T-helper 9 cell (primary cell): ENCODE measurements at places on chromosomes 7 and 10.

DNA sequence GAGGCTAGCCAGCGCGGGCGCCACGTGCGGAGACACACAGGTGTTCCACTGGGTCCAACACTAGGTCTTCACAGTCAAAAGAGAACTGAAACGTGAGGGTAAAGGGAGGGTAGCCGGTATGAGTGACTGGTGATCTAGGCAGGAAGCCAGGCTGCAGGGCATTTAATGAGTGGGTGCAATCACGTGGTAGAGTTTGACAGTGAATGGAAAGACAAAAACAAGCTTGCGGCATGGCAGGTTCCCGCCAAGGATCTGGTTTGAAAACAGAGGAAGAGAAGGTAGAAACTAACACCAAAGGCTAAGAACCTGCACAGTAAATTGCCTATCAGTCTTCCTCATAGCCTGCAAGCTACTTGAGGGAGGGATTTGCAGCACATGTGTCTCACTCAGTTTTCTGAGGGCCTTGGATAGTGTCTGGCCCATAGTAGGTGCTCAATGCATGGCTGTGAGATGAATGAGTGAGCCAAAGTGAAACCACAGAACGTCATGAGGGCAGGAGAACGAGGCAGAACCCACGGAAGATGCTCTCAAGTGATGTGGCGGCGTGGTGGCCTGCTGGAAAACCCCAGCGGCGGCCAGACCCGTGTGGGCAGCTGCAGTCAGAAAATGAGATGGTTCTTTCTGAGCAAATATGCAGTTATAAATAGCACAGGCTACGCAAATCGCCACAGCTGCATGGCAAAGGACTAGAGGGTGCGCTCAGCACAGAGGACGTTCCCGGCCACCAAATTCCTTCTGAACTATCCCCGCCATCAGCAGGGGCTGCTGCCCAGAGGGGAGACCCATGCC, 183.6 kb upstream of the NFE2L3 start:
- no peak for DNase-seq

GRCh38 chr10:58063861-58064480, 203.7 kb downstream of the IPMK start:
- no peak for DNase-seq

- DNase-seq, result no peak
Measured at GRCh38 chr7:55526770-55527169, 45.5 kb downstream of the VOPP1 start.

GRCh38 chr7:93146036-93146435, 2.1 kb downstream of the SAMD9L start:
- no peak for DNase-seq

DNA sequence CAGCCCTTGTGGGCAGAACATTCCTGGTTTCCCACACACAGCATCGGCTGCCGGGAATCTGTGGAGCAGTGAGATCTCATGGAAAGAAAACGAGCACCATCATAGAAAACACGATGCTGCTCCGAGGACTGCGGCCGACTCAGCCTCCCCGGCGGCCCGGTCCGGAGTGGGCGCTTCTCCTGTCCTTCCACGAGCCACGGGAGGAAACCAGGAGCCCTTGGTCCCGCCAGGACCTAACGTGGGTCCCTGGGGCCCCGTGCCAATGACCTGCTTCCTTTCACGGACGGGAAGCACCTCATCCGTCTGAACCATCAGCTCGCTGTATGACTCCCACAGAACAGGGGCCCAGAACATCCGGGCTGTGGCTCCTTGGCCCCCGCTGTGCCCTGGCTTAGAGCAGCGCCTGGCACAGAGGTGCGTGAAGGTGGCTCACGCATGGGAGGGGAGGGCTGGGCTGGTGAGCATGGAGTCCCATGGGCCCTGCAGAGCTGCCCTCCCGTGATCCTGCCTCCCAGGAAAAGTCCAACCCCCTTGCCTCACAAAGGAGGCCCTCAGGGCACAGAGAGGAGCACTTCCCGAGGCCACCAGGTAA, 280.5 kb downstream of the MAD1L1 start:
- no peak for DNase-seq

- DNase-seq, result no peak
Measured at GRCh38 chr7:6392712-6393666, 54.8 kb downstream of the DAGLB start.

- DNase-seq, result no peak
Measured at GRCh38 chr10:131848741-131849590, 51.8 kb upstream of the PPP2R2D start.

DNA sequence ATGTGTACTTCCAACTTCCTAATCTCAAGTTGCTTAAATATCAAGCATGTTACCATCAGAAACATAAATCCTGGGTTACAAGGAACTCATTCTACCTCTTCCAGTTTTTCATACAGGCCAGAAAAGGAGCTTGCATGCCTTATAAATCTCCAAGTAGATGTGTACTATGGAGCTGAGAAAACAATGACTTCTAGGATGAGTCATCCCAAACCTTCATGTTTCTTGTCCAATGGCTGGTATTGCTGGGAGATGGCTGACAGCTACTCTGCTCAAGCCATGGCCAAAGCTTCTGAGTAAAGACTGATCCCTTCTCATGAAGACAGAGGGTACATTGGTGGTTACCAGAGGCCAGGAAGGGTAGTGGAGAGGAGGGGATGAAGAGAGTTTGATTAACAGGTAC, 8.6 kb downstream of the RAPGEF5 start:
- DNase-seq, result no peak

DNA sequence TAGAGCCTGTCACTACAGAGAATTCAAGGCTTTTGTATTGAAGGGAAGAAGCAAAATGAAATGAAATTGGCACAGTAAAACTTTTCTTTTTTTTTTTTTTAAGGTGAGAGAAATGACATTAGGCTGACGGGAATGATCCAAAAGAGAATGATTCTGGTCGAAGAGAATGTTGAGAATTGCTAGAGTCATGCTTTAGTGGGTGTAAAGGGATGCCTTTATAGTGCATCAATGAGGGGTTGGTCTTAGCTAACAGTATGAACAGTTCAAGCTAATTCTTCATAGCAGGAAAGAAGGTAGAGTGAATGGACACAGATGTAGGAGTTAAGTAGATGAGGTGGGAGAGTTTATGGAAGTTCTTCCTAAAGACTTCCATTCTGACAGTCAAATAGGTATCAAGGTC, 32.3 kb upstream of the LSM8 start:
- DNase-seq, result no peak

DNA sequence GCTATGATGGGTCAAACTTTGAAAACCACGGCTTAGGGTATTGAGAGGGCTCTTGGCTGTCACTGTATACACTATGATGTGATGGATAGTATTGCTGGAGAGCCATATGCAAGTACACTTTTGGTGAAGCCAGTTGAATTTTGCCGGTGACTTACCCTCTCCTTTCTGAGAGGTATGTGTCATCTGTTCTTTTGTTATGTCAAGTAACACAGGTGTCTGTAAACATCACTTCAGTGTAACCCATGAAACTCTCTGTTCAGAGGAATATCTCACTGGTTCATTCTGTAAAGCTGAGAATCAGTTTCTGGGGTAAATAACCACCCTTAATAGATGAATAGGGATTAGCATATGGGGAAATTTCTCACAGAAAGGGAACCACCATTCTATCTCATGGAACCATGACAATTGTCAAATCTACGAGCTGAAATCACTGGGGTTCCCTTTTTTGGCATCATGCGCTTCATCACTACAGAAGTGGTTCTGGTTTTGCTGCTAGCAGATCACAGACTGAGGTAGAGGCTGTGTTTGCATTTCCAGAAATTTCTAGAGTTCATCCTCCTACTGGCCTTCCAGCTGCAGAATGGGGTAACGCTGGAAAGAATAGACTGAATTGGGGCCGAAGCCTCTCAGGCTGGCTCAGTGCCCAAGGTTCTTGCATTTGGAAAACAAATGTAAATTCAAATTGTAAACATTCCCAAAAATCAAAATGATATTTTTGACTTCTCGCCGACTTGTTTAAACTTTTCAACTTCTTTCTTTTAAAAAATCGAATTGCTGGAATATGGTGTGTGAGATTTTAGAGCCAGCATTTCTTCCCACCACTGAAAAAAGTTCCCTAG, 83.3 kb upstream of the CREB5 start:
- DNase-seq, result no peak

GRCh38 chr10:43393606-43394360, 15.2 kb downstream of the HNRNPF start:
- no peak for DNase-seq

GRCh38 chr7:117808910-117809705, 64.1 kb downstream of the CTTNBP2 start:
- DNase-seq, result no peak

- DNase-seq, result no peak
Measured at GRCh38 chr10:69838853-69839252, 37.1 kb downstream of the COL13A1 start.

DNA sequence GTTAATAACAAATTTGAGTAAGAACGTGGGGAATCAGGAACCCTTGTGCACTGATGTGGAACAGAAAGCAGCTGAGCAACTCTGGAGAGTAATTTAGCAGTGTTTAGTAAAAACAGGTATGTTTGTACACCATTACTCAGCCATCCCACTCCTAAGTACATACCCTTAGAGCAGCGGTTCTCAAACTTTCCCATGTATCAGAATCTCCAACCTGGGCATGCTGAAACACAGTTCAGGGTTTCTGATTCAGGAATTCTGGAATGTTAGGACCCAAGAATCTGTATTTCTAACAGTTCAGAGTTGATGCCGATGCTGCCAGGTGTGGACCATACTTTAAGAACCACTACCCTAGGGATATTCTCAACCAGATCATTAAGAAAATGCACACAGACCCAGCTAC, 5.1 kb downstream of the SGMS1 start:
- DNase-seq, result no peak

GRCh38 chr10:26534384-26534783, 96.2 kb downstream of the APBB1IP start:
- DNase-seq, result peak; percentile 2

DNA sequence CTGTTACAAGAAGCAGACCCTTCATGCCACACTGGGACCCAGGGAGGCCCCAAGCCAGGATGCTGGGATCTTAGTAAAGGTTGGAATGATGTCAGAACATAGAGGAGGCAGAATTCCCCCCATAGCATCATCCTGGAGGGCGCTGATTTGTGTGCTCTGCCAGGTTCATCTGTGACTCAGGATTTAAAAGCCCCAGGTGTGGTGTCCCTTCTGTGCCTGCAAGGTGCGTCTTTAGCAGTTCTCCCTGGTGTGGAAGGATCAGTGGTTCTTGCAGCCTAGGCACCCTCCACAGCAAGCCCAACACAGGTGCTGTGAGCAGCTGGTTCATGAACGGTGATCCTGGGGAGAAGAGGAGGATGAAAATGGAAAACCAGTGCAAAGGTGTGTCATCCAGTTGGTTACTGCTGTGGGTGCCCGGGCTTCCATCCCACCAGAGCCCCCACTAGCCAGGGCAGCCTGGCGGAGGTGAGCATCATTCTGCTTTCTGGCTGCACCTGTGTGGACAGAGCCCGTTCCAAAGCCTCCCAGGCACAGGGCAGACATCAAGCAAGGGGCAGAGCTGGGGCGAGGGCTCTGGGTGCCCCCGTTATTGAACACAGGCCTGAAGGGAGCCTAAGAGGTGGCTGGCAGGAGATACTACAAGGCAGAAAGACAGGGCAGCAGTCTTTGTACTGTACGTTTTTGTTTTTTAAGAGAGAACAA, 49.5 kb downstream of the IKZF1 start:
- no peak for DNase-seq

DNA sequence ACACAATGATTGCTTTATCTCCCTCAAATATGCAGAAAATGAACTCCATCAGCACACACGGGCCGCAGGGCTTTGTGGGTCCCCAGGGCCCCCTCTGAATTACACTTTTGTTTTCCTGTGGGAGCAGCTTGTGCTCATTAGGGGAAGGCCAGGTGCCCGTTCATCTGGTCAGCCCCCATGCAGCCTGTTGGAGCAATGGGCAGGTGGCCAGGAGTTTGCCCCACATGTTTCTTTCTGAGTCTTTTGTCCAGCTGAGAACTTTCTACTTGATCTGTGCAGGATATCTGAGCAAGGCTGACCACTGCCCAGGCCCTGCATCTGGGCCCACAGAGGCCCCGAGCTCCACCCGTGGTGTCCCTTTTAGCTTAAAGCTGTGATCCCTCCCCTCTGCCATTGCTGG, 105.3 kb upstream of the FAM20C start:
- no peak for DNase-seq

GRCh38 chr7:30681331-30681797, 892 bp downstream of the CRHR2 start:
- no peak for DNase-seq

DNA sequence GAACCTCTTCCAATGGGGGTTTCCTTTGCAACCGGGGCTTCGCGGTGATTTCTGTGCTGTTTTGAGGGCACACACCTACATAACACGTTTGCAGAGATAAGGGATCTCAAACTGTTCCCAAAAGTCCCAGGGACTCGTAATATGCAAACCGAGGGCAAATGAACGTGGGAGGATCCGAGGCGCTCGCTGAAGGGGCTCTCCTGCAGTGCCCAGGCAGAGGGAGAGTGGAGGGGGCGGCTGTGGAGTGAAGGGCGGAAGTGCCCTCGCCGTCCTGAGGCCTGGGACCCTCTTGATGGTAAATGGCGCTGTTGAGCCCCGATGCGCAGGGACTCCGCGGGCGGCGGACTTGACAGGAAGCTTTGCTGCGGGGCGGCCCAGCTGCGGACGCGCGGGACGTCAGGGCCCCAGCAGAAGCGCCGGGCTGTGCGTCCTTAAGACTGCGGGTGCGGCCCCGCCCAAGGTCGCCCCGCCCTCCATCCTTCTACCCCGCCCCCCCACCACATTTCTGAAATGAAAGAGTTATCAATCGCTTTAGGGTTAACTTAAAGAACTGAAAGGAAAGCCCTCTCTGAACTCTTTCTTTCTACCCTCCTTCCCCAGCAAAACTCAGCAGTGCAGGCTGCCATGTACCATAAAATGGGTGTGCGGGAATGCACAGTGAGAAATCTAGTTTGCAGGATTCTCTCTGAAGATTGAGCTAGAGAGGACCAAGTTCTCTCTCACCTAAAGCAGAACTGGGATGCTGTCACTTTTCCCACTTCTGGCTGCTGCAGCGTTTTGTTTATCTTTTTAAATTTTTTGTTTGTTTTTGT, 151.8 kb upstream of the YAE1 start:
- no peak for DNase-seq

DNA sequence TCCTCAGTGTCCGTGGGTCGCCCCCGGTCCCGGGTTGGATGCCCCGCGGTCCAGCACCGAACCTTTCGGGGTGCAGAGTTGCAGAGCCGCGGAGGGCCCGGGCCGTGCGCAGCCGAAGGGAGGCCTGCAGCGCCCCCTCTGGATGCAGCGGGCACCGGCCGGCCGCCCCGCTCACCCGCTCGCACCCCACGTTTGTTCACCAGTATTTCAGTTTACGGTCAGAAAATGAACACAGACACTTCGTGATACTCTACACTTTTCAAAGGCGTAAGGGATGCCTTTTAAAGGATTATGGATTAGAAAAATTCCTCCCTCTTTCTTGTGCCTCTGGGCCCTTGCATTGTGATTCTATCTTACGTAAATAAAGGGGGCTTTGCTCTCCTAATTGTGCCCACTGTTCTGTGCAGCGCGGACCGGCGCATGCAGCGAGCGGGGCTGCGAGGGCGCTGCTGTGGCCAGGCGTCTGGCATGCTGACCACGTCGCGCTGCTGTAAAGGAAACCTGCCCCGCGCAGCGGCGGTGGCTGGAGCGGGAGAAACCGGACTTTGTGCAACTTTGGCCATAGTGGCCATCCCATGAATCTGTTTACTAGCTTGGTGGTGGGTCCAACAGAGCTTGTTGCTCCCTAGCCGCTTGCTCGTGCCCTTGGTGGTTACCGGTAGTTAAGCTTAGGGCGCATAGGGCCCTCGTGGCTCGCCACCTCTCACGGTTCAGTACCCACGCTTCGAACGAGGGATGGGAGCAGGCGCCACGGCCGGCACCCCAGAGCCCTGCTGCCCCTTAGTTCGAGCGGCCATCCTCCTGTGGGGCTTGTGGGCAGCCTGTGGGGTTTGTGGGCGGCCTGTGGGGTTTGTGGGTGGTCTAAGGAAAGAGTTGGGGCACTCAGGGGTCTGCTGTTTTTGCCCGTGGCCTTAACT, 739 bp upstream of the MEST start:
- no peak for DNase-seq

- DNase-seq, result no peak
Measured at GRCh38 chr7:2641406-2642393, 9.9 kb downstream of the TTYH3 start.
